Neuronal stem cell (in vitro differentiated cells): ENCODE measurements at places on chromosomes 7 and 10.
A peak's percentile ranks its signal among the peaks of the same experiment; 100 is the strongest.

GRCh38 chr10:128245026-128245425, 118.8 kb upstream of the MKI67 start:
- DNase-seq = no peak

GRCh38 chr7:70014472-70015177, 416.4 kb downstream of the AUTS2 start:
- no peak for DNase-seq

- DNase-seq = no peak
Measured at GRCh38 chr10:118035354-118036005, 11.3 kb downstream of the RAB11FIP2 start.

GRCh38 chr7:139731802-139732470, 45.9 kb downstream of the HIPK2 start:
- no peak for DNase-seq

DNA sequence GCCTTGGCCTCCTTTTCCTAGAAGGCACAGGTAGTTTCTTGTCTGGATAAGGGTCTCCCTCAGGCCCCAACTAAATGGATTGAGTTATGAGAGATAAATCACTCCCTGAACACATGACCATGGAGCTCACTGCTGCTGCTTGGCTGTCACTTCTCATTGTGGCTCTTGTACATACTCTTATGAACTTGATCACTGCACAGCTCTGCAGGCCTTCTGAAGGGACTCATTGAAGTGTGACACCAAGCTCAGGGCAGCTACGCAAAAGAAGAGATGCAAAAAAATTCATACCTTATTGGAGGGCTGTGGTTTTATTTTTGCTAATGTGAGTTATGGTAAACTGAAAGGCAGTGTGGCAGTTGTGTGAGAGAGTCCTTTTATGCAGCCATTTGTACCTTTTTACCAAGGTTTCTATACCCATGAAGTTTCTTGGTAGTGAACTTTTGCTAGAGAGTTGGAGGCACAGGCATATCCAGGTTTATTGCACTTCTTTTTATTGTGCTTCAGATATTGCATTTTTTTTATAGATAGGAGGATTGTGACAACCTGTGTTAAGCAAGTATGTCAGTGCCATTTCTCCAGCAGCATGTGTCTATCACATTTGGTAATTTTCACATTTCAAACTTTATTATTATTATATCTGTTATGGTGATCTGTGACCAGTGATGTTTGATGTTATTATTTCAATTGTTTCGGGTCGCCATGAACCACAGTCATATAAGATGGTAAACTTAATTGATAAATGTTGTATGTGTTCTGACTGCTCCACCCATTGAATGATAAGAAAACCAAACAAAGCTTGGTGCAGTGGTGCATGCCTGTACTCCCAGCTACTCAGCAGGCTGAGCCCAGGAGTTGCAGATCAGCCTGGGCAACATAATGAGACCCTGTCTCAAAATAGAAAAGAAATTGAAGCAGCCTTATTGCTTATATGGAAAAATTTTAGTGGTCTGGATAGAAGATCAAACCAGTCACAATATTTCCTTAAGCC, 100.6 kb downstream of the LRRC4 start:
- DNase-seq = no peak

DNA sequence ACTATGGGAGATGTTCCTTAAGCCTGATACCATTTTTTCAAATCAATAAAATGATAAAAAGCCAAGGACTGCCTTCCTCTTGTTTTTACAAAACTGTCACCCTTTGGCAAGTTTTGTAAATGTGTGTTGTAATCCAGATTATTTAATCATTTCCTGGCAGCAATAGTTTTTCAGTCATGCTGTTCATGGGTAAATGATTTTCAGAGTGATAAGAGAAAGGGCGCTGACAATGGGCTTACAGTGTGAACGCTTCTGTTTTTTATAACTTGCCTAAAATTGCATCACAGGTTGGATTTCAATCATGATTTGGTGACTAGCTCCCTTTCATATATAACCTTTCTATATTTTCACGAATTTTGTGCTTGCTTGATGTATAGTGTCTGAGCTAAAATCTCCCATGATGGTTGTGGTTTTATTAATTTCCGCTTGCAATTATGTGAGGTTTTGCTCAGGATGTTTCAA, 19.0 kb upstream of the DMBT1 start:
- DNase-seq = no peak

- DNase-seq = no peak
Measured at GRCh38 chr7:69963393-69963792, 365.1 kb downstream of the AUTS2 start.

GRCh38 chr10:123685260-123685659, 19.1 kb downstream of the GPR26 start:
- DNase-seq = no peak

GRCh38 chr7:131071786-131072504, 255.7 kb upstream of the MKLN1 start:
- no peak for DNase-seq

- DNase-seq = peak; percentile 70
Measured at GRCh38 chr10:87734987-87735827, 75.5 kb downstream of the PAPSS2 start.

- no peak for DNase-seq
Measured at GRCh38 chr10:88466786-88467185, 116.3 kb downstream of the RNLS start.

GRCh38 chr10:7033031-7033430, 377.8 kb downstream of the SFMBT2 start:
- no peak for DNase-seq

DNA sequence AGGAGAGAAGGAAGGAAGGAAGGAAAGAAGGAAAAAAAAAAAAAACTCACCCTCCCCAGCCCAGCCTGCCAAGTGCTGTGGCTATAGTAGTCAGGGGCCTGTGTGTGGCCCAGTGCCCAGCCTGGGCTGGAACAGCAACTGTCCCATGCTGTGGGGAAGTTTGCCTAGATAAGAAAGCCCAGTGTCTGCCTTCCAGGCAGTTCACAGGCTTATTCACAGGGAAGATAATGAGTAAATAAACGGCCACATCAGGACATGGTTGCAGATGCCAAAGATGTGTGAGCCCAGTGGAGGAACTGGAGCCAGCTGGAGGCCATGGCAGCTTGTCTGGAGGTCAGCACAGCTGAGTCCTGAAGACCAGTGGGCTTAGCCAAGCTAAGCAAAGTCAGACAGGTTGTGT, 132.4 kb upstream of the FOXK1 start:
- no peak for DNase-seq

DNA sequence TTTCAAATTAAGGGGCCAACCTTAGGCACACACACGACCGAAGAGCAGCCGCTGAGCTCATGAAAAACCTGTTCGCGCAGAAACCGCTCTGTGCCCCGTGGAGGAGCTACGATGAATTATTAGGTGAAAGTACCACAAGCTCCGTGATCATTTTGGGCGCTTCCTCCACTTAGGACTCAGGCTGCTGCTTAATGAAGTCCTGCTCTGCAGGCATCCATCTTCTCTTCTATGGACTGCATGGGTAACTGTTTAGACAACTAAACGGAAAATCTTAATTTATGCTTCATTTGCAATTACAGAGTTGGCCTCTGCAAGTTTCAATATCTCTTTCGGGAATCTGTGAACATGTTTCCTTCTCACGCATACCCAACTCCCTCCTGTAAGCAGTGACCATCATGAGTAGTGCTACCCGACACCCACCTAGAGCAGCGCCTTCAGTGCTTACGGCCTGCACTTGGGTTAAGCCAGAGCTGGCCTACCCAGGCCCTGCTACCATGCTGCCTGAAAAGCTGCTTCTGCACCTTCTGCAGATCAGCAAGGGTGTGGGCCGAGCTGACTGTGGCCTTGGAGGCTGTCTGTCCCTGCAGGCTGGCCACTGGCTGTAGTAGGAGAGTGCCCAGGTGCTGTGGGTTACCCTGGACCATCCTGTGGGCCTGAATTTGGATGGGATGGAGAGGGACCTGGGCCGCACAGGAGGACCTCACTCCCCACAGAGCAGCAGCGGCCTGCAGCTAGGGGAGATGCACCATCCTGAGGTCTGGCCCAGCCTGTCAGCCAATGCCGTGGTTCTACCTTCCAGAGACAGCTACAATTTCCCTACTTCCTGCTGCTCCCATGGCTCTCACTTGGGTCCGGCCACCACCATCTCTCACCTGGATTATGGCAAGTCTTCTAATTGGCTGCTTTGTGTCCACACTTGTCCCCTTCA, 36.0 kb downstream of the GNA12 start:
- no peak for DNase-seq

- DNase-seq = no peak
Measured at GRCh38 chr7:141544831-141545230, 6.4 kb upstream of the AGK start.

DNA sequence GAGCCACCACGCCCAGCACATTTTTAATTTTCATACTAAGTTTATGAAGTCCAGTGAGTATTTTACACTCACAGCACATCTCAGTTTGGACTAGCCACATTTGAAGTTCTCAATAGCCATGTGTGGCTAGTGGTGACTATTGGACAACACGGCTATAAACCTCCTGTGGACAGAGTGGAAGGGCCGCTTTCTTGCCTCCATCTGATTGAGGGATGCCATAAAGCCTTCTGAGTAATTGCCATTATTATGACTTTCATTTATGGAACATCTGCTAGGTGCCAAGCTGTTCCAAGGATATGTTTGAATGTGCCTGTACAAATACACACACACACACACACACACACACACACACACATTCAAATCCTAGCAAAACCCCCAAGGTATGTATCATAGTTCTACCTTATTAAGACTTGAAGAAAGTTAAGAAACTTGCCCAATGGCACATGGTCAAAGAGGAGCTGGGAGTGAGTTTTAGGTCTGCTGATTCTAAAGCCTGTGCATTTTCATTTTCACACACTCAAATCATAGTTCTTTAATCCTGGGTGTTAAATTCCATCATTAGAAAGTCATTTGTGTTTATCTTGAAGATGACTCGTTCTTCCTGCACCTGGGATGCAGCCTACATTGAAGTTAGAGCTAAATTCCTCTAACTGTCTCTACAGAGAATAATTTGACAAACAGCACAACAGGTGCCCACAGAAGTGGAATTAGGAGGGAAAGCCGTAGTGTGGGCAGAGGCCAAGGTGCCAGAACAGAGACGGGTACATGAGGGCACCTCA, 143.3 kb downstream of the PKD1L1 start:
- DNase-seq = no peak

- no peak for DNase-seq
Measured at GRCh38 chr7:151415375-151416105, 5.7 kb upstream of the WDR86 start.

DNA sequence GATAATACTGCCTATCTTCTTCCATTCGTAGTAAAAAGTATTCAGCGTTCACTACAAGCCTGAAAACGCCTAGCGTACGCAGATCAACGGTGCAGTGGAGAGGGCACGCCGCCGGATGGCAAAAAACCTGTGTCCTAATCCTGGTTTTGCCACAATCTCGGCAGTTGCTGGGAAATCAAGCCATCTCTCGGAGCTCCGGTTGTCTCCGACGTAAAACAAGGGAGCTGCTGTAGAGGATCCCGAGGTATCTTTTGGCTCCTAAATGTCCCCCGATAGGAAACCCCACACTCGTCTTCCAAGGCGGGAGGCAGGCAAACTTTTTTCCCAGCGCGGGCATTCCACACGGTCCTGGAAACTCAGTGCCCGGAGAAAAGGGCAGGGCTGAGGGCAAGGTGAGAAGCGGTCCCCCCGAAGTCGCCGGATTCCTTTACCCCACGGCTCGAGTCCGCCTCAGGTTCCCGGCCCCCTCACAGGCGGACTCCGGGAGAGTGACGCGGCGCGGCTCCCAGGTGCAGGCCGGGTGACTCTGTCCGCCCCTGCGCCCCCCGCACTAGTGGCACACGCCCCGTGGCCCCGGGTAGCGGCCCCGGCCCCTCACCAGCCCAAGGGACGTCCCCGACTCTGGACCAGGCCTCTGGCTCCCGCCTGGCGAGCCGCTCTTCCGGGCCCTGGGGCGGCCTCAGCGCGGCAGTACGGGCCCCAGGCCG, 649 bp downstream of the IDE start:
- DNase-seq = peak; percentile 9

DNA sequence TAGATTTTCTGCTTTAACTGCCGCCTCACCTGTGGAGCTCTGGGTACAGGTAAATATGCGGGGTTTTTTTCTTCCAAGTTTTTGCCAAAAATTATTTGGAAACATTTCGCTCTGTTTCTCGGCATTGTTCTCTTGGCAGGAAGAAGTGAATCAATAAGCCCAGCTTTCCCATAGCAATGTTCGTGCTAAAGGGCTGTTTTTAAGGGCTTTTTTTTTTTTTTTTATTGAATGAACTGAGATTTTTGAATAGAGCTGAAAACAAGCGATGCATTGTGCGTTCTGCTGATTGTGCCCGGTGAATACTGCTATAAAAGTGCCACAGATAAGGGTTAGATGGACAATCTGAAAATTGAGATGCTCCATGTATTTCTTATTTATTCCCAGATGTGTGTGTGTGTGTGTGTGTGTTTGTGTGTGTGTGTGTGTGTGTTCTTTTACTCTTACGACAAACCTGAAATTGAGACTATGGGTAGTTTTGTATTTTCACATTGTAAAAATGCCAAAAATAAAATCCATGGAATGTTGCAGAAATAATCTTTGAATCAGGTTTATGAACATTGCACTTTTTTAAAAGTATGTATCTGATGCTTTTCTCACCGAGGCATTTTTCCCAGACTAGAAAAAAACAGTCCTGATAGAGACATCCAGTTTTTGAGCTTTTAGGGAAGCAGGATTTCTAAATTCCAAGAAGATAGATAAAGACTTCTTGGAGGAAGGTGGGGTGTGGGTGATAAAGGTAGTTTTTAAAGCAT, 30.5 kb downstream of the KIAA1217 start:
- DNase-seq = no peak

DNA sequence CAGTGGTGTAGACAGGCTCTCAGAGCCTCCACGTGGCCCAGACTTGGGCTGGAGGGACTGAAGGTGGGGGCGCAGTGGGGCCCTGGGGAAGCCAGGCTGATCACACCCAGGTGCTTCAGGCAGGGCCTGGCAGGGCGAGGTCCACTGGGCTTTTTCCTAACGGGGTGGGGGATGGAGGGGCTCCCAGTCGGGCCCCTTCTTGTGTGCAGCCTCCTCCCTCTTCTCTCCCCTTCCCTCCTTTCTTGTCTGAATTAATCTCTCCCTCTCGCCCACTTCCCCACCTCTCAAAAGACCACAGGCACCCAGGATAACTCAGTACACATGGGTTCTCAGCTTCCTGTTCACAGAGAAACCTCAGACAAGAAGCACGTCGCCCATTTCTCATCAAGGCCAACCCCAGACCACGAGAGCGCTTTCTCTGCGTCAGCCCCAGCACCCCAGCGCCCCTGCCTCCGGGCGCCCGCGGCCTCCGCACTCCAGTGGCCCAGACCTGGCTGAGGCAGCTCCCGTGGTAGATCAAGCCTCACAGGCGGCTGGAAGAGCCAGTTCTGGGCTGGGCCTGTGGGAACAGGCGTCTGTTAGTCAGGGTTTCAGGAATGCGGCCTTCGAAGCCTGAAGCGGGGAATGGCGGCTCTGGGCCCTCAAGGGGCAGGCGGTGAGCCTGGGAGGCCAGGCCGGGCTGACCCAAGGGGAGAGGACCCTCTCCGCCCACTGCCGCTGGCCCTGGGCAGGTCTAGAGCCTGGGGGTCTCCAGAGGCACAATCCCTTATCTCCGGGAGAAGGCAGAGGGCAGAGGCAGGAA, 50.6 kb downstream of the PWWP2B start:
- no peak for DNase-seq
